Fibroblast of villous mesenchyme (primary cell): ENCODE measurements at places on chromosomes 12 and 14.
A peak's percentile ranks its signal among the peaks of the same experiment; 100 is the strongest.

DNA sequence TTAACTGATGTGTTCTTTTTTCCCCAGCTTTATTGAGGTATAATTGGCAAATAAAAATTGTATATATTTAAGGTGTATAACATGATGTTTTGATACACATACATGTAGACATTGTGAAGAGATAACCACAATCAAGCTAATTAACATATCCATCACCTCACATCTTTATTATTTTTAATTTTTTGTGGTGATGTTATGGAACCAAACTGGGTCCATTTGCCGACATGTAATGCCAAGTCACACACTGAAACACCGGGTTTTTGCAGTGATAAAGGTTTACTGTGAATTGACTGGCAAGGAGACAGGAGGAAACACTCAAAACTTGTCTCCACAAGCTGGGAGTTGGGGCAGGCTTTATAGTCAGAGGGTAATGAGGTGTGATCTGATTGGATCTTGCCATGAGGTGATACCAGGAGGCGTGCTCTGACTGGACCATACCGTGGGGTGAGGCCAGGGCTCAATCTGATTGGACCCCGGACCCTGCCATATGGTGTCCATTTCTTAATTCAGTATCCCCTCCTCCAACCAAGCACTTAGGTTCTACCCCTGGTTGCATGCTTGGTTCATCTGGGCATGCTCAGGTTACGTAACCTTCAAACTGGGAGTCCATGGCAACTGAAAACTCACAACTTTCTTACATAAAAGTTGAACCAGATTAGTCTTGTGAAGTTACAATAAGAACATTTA, 11.8 kb upstream of the WSCD2 start:
- DNase-seq, result no peak

- peak; percentile 54 for DNase-seq
Observed at GRCh38 chr12:51971679-51972421, 20.4 kb downstream of the ACVR1B start.

GRCh38 chr12:45263587-45263986, 47.7 kb downstream of the ANO6 start:
- DNase-seq, result no peak

DNA sequence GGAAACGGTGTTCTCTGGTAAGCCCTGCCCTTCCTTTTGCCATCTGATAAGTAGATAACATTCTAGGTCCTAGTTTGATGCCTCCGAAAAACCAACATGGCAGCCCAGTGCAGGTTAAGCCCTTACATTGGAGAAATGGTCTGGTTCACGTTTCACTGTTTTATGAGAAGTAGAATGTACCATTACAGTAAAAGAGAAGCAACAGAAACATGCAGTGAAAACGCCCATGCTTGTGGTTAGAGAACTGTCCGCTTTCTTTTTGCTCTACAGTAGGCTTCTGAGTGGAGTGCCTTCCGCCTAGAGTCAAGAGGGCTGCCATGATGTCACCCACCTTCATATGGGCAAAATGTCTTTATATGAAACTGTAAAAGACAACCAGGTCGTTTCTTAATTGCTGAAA, 190.4 kb upstream of the BCL2L14 start:
- DNase-seq, result no peak
